ENCODE measurements at places on chromosomes 6 and 20. TPM values are rescaled to one million over a fixed set of nuclear protein-coding genes. Genes with fewer than 3 reads are reported as not detected.
A peak's percentile ranks its signal among the peaks of the same experiment; 100 is the strongest.

DNA sequence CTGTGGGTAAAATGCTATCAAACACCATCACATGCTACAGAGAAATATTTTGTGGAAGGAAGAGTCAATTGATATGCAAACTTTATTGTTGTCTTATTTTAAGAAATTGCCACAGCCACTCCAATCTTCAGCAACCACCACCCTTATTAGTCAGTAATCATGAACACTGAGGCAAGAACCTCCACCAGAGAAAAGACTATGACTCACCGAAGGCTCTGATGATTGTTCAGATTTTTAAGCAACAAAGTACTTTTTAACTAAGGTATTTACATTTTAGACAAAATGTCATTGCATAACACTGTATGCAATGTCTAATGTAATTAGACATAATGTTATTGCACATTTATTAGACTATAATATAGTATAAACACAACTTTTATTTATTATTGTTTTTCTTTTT is 26.2 kb upstream of the MMP24 start:
- peaks cover 19% of the 10 kb centered on the region for H3K36me3 ChIP-seq
- DNase-seq = peak; percentile 75
- peaks cover 22% of the 10 kb centered on the region for H3K4me1 ChIP-seq
- peak overlapping the region; percentile 72 for H3K27ac ChIP-seq
- peak overlapping the region; percentile 57 for H3K4me3 ChIP-seq
- H3K27me3 ChIP-seq = peaks cover 1% of the 10 kb centered on the region

GRCh38 chr6:41901882-41902519 is 6.8 kb upstream of the USP49 start:
- H3K27me3 ChIP-seq = no peaks in the 10 kb centered on the region
- peaks cover 24% of the 10 kb centered on the region for H3K36me3 ChIP-seq
- H3K4me1 ChIP-seq = peaks cover 10% of the 10 kb centered on the region
- peak; percentile 28 for DNase-seq
- H3K4me3 ChIP-seq = no peak overlapping the region

DNA sequence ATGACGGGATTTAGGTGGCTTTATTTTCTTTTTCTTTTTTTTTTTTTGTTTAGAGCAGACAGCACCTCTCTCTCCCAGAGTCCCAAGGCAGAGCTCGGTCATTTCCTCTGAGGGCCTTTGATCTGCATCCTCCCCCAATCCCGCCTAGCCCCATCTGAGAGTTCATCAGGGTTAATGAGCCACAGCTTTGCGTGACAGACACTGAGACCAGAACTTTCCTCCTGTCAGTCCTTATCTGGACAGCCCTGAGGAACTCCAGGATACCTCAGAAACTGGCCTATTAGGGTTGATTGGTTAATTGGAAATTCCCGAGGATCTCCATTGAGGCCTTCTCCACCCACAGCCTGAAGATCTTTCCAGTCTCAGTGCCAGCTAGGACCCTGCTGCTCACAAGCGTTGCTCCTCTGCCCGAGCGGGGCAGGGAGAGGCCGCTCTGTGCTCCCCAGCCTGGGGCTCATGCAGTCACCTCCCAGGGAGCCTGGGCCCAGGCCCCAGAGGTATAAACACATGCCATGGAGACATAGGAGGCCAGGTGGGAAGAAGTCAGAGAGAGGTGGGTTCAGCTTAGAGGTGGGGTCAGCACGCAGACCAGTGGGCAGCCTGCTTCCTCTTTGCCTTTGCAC is 1.4 kb upstream of the LRRN4 start:
- H3K4me1 ChIP-seq = peaks cover 22% of the 10 kb centered on the region
- H3K27ac ChIP-seq = no peak overlapping the region
- H3K36me3 ChIP-seq = no peaks in the 10 kb centered on the region
- H3K27me3 ChIP-seq = peaks cover 26% of the 10 kb centered on the region

DNA sequence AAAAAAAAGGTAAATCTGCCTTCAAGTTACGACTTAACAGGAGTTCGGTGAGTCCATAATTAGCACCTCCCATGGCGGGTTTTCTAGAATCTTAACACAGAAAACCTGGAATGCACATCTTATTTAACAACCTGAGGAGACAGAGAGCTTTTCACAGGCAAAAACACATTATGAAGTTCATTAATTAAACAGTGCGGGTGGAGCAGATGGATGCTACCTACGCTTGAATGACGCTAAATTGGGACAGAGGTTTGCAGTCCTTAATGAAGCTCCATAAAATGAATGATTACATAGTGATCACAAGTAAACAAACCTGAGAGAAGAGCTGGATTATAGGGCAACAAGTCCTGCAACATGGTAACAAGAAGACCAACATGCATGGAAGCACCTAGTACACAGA is 81.0 kb downstream of the INSM1 start:
- H3K27me3 ChIP-seq = peaks cover 6% of the 10 kb centered on the region
- H3K4me1 ChIP-seq = peaks cover 16% of the 10 kb centered on the region
- no peak overlapping the region for H3K4me3 ChIP-seq

DNA sequence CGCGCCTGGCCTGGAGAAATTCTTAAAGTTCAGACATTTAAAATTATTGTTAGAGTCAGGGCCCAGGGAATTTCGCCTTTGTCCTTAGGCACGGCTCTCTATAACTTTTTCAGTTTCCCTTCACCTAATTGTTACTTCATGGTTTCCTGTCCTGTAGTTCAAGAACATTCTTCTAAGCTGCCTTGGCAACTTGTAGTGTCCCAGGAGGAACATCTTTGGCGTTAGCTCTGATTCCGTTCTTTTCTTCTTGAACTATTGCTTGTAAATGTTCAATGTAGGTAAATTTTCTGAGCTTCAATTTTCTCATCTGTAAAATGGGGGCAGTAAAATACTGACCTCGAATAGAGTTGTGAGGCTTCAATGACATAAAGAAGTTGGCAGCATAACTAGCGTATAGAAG is 41.8 kb downstream of the TIAM2 start:
- H3K4me1 ChIP-seq = no peaks in the 10 kb centered on the region
- no peaks in the 10 kb centered on the region for H3K36me3 ChIP-seq
- H3K27ac ChIP-seq = no peak overlapping the region
- no peak for DNase-seq
- peaks cover under 1% of the 10 kb centered on the region for H3K27me3 ChIP-seq
- no peak overlapping the region for H3K4me3 ChIP-seq

- peaks cover 43% of the 10 kb centered on the region for H3K4me1 ChIP-seq
- H3K36me3 ChIP-seq = peaks cover 5% of the 10 kb centered on the region
- H3K27ac ChIP-seq = no peak overlapping the region
- peak; percentile 24 for DNase-seq
- H3K27me3 ChIP-seq = peaks cover 62% of the 10 kb centered on the region
- H3K4me3 ChIP-seq = peak overlapping the region; percentile 87
These were observed 40.5 kb upstream of the OSTM1 start for GRCh38 chr6:108114841-108115597.

GRCh38 chr6:131101911-131102680 is 33.2 kb upstream of the AKAP7 start:
- H3K27ac ChIP-seq = no peak overlapping the region
- H3K36me3 ChIP-seq = no peaks in the 10 kb centered on the region
- DNase-seq = peak; percentile 5
- no peaks in the 10 kb centered on the region for H3K27me3 ChIP-seq
- H3K4me3 ChIP-seq = peak overlapping the region; percentile 37

- no peak overlapping the region for H3K27ac ChIP-seq
- H3K36me3 ChIP-seq = no peaks in the 10 kb centered on the region
- peaks cover 4% of the 10 kb centered on the region for H3K27me3 ChIP-seq
- H3K4me3 ChIP-seq = no peak overlapping the region
These were observed 177.2 kb upstream of the COL21A1 start for GRCh38 chr6:56424542-56425083.

GRCh38 chr20:20241976-20242375 is 125.9 kb upstream of the INSM1 start:
- peaks cover 1% of the 10 kb centered on the region for H3K27me3 ChIP-seq
- no peaks in the 10 kb centered on the region for H3K4me1 ChIP-seq
- no peak overlapping the region for H3K27ac ChIP-seq
- no peak for DNase-seq
- H3K4me3 ChIP-seq = no peak overlapping the region
- H3K36me3 ChIP-seq = no peaks in the 10 kb centered on the region

DNA sequence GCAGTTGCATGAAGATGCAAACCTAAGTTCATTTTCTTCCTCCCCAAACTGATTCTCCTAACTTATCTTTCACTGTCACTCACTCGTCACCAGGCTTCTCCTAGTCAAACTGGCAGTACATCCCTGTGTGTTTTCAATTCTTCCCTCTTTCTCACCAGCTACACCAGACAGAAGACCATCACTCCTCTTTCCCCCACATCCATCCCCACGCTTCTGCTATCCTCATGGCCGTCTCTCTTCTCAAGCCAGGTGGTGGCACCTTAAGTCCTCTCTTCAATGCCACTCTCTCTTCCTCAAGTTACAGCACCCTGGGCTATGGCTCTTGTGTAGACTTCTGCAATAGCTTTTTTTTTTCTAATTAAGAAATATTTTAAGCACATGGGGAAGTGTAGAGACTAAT is 14.4 kb upstream of the TREM2 start:
- H3K4me3 ChIP-seq = no peak overlapping the region
- DNase-seq = no peak
- H3K27ac ChIP-seq = no peak overlapping the region
- peaks cover 21% of the 10 kb centered on the region for H3K27me3 ChIP-seq

DNA sequence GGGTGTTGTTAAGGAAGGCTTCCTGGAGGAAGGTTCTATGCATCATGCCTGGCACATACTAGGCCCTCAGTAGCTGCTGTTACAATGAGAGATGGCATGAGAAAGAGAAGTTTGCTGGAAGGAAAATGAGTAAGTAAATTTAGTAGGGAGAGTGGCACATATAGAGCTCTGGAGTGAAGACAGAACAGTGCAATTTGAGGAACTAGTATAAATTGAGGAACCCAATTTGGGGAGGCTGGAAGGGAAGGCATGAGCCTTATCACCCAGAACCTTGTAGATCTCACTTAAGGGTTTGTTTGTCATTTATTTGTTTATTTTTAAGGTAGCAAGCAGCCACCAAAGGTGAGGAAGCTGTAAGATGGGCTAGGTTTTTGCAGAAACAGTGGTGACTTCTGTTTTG is 87.1 kb upstream of the SCGN start:
- H3K36me3 ChIP-seq = no peaks in the 10 kb centered on the region
- no peaks in the 10 kb centered on the region for H3K4me1 ChIP-seq
- H3K27ac ChIP-seq = no peak overlapping the region
- no peaks in the 10 kb centered on the region for H3K27me3 ChIP-seq

GRCh38 chr6:27312146-27312949 is at the start of gene POM121L2:
POM121L2 (minus strand) TSS chr6:27312273; CDS start chr6:27312170, 103 bp downstream.
- H3K27ac ChIP-seq = no peak within 1 kb of the TSS
- DNase-seq = peak; percentile 29
- peak within 1 kb of the TSS; percentile 83 for H3K4me3 ChIP-seq
- H3K27me3 ChIP-seq = peaks cover 11% of the 10 kb centered on the region
- no peaks in the 10 kb centered on the region for H3K4me1 ChIP-seq
- no peaks in the 10 kb centered on the region for H3K36me3 ChIP-seq

DNA sequence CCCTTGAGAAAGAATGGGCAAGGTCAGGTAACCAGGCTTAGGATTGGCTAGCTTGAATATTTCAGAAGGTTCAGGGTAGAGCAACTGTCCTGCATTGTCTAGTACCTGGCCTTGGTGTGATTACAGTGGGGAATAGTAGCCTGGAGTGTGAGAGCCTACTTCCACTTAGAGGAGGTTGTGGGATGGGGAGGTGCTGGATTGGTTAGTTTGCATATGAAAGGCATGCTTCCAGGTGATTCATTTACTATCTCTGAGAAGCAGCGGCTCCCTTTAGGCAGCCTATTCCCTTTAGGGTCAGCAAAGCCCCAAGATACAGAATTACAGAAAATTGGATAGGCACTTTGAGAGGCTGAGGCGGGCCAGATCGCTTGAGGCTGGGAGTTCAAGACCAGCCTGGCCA is 25.0 kb upstream of the SCGN start:
- no peak overlapping the region for H3K4me3 ChIP-seq
- H3K27me3 ChIP-seq = peaks cover 7% of the 10 kb centered on the region
- no peak overlapping the region for H3K27ac ChIP-seq
- no peak for DNase-seq
- no peaks in the 10 kb centered on the region for H3K4me1 ChIP-seq
- H3K36me3 ChIP-seq = no peaks in the 10 kb centered on the region

DNA sequence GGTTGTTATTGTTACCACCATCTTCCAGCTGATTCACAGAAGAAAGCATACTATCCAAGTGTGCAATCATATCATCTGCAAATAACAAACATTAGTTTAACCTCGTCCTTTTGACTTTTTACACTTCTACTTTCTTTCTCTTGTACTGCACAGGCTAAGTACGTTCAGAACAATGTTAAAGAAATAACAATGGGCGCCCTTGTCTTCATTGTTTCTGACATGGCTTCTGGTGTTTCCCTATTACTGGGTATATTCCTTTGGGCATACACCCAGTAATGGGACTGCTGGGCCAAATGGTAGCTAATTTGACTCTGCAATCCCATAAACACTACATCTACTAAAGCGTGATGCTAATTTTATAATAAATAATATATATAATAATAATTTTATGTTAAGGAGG is 146.7 kb downstream of the GJA10 start:
- no peaks in the 10 kb centered on the region for H3K4me1 ChIP-seq
- H3K27ac ChIP-seq = no peak overlapping the region
- H3K36me3 ChIP-seq = no peaks in the 10 kb centered on the region
- DNase-seq = no peak
- no peaks in the 10 kb centered on the region for H3K27me3 ChIP-seq

DNA sequence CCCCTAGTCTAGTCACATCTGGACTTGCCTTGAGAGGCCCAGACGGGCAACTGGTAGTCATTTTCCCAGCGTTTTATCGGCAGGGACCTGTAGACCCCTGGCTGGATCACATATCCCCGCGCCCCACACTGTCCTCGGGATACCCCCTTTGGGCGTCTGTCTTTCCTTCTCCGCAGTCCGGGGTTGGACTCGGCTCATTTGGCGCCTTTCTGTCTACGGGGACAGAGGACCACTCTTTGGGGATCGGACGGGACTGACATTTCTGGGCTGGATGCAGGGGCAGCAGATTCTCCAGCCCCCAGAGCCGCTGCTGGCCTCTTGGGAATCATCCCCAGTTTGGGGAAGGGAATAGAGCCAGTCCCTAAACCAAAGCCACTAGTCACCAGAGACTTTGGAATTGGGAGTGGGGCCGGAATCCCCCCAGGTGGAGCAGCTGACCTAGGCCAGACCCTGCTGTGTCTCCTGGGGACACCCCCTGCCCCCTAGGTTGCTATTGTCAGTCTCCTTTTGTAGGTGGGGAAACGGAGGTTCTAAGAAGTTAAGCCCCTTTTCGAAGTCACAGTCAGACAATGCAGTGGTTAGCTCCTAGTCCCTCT is 734 bp downstream of the FAM110A start:
- DNase-seq = no peak
- peak overlapping the region; percentile 86 for H3K27ac ChIP-seq
- peak overlapping the region; percentile 89 for H3K4me3 ChIP-seq
- H3K36me3 ChIP-seq = peaks cover 6% of the 10 kb centered on the region
- H3K27me3 ChIP-seq = no peaks in the 10 kb centered on the region

DNA sequence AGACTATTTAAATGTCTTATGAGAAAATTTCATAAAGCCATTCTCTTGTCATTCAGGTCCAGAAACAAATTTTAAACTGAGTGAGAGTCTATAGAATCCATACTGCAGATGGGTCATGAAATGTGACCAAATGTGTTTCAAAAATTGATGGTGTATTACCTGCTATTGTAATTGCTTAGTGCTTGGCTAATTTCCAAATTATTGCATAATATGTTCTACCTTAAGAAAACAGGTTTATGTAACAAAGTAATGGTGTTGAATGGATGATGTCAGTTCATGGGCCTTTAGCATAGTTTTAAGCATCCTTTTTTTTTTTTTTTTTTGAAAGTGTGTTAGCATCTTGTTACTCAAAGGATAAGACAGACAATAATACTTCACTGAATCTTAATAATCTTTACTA is 5.0 kb downstream of the MARCKS start:
- no peaks in the 10 kb centered on the region for H3K27me3 ChIP-seq

The GPR63 gene
- total RNA-seq = 1.9 TPM

The FABP7 gene
- total RNA-seq = not detected

The BPI gene
- total RNA-seq = not detected

The TRIM31 gene
- not detected for total RNA-seq

The MAVS gene
- total RNA-seq = 40.8 TPM

The AVP gene
- total RNA-seq = not detected

The SPDEF gene
- not detected for total RNA-seq

The KIF13A gene
- total RNA-seq = 70.3 TPM

The ZNF165 gene
- 0.10 TPM for total RNA-seq
